ENCODE measurements at places on chromosomes 6 and 20.

GRCh38 chr6:92139601-92140000 is 1279.8 kb downstream of the EPHA7 start:
- DNase-seq, result no peak

DNA sequence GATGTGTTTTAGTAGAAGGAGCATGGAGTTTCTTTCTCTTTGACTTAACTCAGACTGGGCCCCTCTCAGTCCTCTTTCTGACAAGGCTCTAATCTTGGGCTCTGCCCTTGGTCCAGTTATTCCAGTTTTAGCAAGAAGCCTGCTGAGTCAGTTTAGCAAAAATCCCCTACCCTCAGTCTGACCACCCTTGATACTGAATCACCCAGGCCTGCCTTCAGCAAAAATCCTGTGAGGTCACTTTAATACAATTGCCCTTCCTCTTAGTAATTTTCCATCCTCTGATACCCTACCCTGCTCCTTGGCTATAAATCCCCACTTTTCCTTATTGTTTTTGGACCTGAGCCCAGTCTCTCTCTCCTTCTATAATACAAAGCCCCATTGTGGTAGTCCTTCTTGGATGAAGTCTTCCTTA is 326.7 kb upstream of the NOX3 start:
- DNase-seq, result no peak

DNA sequence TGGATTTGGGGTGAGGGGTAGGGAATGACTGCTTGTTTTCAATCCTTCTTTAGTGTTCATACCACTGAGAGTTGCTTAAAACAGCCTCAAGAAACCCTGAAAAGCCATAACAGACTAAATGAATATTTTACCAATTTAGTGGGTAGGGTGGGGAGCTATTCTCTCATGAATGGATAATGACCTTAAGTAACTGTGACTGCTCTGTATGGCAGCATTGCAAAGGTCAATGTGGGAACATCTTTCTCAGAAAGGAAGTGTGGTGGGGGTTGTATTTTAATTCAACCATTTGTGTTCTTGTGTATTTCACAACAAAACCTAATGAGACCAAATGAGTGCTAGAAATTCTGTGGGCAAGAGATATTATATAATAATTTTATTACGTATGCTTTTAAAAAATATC is 55.7 kb downstream of the PHACTR2 start:
- no peak for DNase-seq

DNA sequence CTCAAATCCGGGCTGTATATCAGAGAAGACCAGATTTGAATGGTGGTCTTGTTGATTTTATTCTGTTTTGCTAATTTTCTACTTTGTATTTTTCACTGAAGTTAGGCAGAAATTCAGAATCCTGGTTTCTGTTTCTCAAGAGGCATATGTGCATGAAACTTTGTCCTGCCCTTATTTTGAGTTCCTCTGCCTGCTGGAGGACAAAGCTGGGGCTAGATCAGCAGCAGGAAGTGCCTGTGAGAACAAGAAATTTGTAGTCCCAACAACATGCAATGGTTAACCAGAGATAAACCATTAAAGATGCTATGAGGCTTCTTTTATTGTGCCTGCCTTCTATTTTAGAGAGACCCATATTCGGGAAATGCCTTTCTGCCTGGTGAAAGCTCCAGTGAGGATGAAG is 37.1 kb downstream of the BEND6 start:
- no peak for DNase-seq

GRCh38 chr6:38192011-38192410 is 372.5 kb downstream of the ZFAND3 start:
- DNase-seq, result no peak

GRCh38 chr6:154450498-154450897 is 60.0 kb downstream of the CNKSR3 start:
- DNase-seq, result no peak

GRCh38 chr6:125781314-125781868 is 9.4 kb upstream of the NCOA7 start:
- DNase-seq, result peak; percentile 69

DNA sequence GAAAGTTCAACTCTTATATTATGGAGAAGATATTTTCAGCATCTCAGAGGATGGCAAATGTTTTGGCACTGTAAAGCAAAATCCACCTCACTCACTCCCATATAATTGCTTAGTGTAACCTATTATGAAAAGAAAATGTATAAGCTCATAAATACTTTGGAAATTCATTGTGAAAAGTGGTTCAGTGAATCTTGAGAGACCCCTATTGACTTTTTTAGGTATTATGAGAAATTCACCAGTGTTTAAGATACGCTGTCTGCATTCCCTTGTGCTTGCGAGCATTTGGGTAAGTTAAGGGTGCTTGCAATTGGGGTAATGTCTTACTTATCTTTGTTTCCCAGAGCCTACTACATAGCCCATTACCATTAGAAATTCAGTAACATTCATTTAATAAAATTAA is 66.3 kb upstream of the BMP5 start:
- no peak for DNase-seq

- DNase-seq, result no peak
These were observed 133.2 kb downstream of the CDH4 start for GRCh38 chr20:61385296-61385695.

GRCh38 chr6:11174242-11174611 is 58.2 kb downstream of the NEDD9 start:
- DNase-seq, result no peak

DNA sequence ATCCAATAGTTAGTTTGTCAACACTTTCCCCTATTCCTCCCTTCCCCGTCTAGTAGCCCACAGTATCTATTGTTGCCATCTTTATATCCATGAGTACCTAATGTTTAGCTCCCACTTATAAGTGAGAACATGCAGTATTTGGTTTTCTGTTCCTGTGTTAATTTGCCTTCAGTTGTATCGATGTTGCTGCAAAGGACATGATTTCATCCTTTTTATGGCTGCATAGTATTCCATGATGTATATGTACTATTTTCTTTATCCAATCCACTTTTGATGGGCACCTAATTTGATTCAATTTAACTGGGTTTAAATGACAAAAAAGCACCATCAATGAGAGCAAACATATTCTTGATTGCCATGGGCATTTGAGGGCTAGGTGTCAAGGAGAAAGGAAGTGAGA is 321.5 kb upstream of the TBX18 start:
- no peak for DNase-seq

Measured in NCI-H526 treated with DMSO at 0.1 percent for 48 hours (cell line).